ENCODE measurements at places on chromosomes 1 and 21.
A peak's percentile ranks its signal among the peaks of the same experiment; 100 is the strongest.

DNA sequence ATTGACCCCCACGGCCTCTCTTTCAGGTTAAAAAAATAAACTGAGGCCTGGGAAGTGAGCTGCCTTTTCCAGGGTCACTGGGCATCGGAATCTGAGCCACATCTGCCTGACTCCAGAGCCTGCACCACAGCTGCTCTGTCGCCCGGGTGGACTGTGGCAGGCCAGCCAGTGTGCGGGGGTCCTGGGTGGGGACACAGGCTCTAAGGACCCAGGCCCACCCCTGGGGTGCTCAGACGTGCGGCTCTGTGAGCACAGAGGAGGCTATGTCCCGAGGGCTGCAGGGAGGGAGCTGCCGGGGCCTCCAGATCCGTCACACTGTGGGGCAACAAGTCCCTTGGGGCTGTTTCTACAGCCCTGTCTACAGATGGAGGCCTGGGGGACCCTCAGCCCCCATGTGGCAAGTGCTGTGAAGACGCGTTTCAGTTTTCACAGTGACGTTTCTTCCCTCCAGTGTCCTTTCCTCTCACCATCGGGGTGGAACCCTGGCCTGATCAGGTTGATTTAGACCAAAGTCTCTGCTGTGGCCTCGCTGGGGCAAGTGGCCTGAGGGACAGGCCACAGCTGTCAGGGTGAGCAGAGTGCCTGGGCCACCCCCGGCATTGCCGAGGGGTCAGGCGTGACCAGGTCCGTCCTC is 39.2 kb upstream of the ACTRT2 start:
- DNase-seq: no peak

GRCh38 chr1:157842939-157843338 is 1.3 kb upstream of the CD5L start:
- no peak for DNase-seq

DNA sequence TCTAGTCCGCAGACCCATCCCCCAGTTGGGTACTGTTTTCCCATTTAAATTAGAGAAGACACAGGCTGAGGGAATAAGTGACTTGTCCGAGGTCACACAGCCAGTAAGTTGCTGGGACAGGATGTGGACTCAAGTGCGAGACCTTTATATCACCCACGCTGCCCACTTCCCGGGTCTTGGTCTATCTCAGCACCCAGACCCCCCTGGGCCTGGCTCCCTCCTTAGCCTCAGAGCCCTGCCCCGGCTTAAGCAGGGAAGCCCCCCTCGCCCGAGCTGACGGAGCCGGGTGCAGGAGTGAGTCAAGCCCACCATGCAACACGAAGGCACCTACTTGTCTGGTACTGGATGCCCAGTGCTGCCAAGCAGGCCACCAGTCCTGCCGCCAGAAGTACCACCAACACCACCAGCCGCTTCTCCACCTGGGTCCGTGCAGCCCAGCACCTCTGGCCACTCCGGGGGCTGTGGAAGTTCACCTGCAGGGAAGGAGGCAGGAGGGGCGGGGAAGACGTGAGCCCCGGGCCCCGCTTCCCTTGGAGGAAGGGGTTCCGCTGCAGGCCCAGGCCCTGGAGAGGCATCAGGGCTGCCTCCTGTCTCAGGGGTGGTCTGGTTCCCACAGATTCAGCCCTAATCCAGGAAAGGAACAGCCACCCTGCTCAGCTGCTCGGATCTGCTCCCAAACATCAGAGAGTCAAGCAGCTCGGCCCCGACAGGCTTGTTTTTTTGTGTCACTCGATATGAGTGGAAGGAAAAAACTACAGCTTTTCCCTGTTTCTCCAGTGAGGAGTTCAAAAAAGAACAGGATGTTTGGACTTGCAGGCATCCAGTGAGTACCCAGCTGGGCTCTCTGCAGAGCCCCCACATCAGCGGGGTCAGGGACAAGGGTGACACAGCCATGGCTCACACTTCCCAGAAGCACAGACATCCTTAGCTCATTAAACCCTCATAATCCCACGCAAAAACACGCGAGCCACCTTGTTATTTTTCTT is 11.1 kb downstream of the ECE1 start:
- DNase-seq: no peak

- DNase-seq: peak; percentile 61
These were observed 1.2 kb downstream of the MAPKAPK2 start for GRCh38 chr1:206685769-206686477.

DNA sequence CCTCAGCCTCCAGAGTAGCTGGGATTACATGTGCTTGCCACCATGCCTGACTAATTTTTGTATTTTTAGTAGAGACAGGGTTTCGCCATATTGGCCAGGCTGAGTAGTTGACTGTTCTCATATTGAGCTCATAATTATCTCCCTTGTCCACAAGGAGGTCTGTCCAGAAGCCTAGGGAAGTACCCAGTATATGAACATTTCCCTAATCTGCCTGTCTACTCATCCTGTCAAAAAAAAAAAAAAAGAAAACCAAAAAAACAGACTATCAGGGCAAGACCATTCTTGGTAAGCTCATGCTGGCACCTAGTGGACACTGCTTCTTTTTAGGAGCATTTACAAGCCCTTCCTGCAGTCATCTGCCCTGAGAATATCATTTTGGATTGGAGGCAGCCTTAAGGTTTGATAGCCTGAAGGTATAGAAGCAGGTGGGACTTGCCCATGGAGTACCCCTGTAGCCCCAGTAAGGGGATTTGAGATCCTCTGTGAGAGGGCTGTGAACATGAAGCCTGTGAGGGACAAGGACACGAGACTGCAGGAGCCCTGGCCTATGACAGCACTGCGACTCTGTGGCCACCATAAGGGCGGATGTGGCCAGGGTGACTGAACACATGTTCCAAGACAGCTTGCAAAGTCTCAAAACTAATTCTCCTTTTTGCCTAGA is 10.8 kb upstream of the DUSP12 start:
- DNase-seq: peak; percentile 57

DNA sequence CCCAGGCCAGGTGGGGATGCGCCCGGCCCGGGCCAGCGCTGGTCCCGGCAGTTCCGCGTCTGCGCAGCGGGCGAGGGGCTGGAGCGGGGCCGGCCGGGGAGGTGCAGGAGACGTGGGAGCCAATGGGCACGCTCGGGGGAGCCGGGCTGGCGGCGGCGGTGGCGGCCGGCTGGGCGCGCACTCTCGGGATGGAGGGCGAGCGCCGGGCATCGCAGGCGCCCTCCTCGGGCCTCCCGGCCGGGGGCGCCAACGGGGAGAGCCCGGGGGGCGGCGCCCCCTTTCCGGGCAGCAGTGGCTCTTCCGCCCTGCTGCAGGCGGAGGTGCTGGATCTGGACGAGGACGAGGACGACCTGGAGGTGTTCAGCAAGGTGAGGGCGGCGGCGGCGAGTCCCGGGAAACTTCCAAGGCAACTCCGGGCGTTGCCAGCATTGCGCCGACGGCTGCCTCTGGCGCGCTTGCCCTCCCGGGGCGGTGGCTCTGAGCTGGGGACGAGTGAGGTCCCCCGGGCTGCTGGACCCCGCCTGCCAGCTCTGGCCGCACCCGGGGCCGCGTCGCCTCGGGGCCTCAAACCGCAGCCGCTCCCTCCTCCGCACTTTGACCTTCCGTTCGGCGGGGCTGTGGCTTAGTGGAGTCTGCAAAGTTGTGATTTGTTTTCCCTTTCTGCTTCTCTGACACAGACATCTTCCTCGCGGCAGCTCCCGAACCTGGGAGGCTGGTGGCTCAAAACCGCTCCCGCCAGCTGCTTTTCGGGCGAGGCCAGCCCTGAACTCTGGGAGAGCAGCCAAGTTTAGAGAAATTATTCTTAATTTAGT is at the start of gene SNX7:
Gene SNX7, plus strand, starts transcription at position 178 of the 812 bp plus-strand sequence. Its CDS starts 11 bp downstream, at position 189.
- DNase-seq: peak; percentile 74

DNA sequence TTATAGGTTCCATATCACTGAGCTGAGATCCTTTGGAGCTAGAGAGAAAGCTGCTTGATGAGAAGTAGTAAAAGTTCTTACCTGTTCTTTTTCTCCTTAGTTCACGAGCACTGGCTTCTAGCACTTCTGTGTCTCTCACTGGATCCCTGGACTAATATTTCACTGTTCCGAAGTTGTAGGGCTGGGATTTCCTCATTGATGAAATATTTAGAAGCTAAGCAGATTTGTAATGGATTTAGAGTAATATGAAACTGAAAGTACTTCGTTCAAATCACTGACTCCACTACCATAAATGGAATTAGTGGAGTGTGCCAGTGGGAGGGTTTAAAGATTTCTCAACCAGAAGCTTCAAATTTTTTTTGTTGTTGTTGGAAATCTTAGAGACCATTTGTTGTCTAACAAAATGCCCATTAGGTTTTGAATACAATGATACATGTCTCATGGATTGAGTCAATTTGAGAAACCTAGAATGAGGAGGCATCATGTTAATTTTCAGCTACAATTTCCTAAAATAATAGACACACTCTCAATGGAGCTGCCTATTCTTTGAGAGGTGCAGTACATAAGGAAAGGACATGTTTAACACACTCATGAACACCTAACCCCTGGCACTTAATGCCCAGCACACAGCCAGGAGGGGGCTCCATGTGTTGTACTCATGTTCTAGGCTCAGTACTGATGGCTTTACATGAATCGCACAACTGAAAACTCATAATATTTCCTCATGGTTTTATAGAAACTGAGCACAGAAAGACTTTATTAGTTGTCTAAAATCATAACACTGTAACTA is at the start of gene GBP1:
Gene GBP1, minus strand, starts transcription at position 130 of the 790 bp plus-strand sequence. CDS start 1,974 bp downstream, outside the sequence.
- peak; percentile 24 for DNase-seq

DNA sequence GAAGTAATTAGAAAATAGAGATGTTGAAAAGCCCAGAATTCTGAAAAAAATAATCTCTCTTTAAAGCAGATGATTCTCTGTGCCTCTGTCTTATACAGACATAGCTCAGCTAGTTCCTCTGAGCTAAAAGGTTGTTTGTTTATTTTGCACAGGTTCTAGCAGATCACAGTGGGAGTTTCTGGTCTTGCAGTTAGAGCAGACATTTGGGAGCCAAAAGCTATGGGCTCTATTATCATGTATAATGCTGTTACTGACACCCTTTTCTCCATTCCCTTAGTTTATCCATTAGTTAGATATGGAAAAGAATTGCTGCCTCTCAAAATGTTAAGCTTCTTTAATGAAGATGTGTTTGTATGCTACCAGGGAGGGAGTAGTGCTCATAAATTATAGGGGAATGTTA is 20.5 kb upstream of the CD55 start:
- no peak for DNase-seq

Measured in HT-29 (cell line).